Stromal cell of bone marrow (primary cell): ENCODE measurements at places on chromosomes 7 and 10.

- no peak for DNase-seq
Observed at GRCh38 chr10:118708571-118708970, 46.2 kb downstream of the CACUL1 start.

- DNase-seq = no peak
Observed at GRCh38 chr7:124089621-124090020, 56.8 kb upstream of the TMEM229A start.

DNA sequence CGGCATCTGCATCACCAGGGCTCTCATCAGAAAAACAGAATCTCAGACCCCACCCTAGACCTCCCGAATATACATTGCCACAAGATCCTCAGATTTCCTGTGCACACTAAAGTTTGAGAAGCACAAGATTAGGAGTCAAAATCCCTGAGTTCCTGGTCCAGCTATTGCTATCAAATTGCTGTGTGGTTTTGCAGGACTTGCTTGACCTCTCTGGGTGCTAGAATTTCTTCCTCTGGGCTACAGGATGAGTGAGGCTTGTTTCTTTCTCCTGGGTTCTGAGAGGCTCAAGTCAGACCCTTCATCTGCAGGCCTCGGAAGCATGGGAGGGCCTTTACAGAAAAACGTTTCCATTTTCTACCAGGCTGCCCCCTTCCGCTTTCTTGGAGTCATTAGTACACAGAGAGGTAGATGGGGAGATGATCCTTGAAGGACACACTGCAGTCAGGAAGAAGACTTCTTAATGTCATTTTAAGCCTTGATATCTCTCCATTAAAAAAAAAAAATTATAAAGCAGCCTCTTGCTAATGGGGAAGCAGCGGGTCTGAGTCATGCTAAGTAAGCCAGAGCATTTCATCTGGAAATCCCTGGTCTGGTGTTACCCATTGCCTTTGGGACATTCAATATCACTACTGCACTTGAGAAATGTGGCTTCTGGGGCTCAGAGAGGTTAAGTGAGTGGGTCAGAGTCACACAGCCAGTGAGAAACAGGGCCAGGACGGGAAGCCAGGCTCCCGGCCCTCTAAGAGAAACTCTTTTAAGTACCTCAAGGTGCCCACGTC is 173.5 kb downstream of the KCNMA1 start:
- peak; percentile 49 for DNase-seq

DNA sequence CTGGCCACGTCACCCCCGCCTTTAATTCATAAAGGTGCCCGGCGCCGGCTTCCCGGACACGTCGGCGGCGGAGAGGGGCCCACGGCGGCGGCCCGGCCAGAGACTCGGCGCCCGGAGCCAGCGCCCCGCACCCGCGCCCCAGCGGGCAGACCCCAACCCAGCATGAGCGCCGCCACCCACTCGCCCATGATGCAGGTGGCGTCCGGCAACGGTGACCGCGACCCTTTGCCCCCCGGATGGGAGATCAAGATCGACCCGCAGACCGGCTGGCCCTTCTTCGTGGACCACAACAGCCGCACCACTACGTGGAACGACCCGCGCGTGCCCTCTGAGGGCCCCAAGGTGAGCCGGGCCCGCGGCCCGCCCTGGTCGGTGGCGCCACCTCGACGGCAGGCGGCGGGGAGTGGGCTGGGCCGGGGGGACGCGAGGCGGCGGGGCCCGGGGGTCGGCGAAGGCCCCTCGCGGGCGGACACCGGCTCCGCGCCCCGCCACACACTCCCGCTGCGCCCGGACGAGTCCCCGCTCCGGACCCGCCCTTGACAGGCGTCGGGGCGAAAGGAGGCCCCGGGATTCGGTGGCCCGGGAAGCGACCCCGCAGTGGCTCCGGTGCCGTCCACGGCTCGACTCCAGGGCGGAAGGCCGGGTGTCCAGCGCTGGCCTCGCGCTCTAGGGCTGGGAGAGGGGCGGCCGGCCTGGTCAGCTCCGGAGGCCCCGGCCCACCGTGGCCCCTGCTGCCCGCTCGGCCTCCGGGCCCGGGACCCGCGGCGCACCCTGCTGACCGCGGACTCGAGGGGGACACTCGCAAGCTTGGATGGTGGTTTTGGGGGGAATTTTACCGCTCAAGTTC is 557 bp downstream of the BAG3 start:
- DNase-seq = no peak

DNA sequence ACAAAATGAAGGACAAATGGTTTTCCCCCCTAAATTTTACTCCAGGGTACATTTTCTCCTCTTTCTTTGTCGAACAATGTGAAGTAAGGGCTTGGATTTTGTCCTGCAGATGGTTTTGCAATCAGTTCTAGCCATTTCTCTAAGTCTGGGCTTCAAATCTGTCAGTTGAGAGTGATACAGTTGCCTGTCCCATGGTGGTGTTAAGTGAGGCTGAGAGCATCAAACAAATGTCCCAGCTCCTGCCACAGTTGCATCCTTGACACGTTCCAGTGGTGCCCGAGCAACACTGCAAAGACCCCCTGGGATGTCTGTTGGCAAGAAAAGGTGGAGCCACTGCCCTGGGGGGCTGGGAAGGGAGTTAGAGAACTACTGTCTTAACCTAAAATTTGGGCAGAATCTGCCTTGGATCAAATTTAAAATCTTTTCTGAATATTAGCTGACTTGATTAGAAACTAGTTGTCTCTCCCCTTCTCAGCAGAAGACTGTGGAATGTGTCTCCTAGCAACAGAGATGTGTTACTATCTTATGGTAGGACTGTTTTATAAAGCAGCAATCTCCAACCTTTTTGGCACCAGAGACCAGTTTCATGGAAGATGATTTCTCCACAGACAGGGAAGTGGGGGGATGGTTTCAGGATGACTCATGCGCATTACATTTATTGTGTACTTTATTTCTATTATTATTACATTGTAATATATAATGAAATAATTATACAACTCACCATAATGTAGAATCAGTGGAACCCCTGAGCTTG is 102.0 kb upstream of the STEAP1B start:
- DNase-seq = no peak

- no peak for DNase-seq
Observed at GRCh38 chr10:13920031-13920430, 333.3 kb downstream of the PRPF18 start.

DNA sequence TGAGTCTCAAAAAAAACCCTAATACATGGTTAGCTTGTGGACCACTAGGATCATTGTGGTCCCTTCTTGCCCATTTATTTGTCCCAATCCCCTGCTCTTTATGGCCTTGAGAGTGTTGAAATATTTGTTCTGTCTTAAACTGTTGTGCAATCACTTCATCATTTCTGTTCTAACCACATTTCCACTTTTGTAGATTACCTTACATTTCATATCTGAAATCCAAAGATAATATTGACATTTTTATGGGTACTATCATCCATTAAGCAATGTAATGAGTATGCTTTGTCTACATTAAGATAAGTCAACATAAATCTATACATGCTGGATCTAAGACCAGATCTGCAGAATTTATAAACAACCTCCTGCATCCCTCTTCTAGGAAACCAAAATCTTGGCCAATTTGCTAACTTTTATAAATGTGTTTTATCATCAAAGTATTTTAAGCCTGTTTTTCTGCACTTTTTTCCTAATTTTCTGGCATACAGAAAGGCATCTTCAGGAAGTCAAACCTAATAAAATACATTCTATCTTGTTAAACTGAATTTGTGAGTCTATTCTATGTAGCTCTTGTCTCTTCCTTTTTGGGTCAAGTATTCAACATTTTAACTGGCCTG is 359.4 kb upstream of the CELF2 start:
- DNase-seq = no peak
